Dermis microvascular lymphatic vessel endothelial cell (primary cell): ENCODE measurements at places on chromosomes 2 and 18.

DNA sequence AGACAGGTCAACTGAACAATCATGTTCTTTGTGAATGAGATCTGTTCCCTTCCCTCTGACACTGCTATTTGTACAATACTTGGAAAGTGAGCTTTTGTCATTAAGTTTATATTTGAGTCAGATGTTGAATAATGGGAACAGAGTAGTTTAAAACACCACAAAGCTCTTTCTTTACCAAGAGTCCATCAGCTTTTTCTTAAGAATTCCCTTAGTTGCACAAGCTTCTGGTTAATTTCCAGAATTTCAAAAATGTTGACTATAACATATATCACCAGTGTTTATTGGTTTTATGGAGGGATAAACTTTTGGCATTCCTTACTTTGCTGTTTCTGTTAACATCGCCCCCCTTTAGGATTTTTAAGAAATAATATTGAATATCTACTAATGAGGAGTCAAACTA lies 403.7 kb downstream of the CCDC85A start:
- DNase-seq = no peak

DNA sequence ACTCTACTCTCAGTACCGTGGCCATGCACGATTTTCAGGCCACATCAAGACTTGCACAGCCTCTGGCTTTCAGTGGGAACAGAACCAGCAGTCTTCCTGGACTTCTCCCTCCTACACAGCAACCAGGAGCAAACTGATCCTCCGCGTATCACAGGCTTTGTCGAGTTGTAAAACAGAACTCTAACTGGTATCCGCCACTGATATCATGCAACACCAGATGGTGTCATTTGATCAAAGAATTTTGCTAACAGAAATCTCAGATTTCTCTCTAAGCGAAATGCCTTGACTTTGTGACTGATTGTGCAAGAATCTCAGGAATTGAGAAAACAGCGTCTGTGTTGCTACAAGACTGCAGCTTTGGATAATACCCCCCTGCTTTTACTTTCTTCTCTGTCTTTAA lies 85.7 kb downstream of the COPS8 start:
- peak; percentile 14 for DNase-seq

GRCh38 chr18:55244546-55244945 lies 285.3 kb upstream of the CCDC68 start:
- no peak for DNase-seq

DNA sequence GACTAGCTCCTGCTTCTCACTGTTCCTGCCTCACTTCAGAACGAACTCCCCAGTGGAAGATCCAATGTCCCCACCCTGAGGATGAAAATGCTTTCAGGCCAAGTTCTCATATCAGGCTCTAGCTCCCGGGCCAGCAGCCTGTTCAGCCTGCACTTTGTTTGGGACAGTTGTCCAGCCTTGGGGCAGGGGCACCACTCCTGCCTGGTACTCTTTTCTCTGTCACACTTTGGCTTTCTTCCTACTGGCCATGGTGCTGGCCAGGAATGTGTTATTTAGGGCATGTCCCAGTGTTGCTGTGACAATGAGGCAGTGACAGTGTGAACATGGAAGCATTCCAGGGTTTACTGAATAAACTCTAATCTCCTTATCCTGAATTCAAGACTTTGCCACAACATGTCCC lies 154.1 kb downstream of the GALNT14 start:
- no peak for DNase-seq

DNA sequence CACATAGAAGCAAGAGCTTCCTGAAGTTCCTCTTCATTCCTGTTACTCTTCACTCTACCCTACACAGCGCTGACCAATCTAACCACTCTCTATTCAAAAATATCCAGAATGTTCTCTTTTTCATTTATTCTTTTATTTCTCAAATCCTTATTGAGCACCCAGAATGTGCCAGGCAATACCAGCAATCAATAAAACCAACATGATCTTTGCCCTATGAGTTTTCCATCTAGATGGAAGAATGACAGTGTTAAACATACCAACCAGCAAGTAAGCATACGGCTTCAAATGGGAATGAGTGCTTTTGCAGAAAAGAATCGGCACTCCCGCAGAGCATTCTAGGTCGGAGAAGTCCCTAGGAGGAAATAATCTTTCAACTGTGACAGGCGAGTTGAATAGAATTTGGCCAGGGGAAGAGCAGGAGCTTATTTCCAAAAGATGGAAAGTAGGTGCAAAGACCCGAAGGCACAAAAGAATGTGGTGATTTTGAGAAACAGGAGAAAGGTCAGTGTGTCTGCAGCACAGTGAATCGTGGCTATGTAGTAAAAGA lies 217.8 kb upstream of the MEIS1 start:
- no peak for DNase-seq

DNA sequence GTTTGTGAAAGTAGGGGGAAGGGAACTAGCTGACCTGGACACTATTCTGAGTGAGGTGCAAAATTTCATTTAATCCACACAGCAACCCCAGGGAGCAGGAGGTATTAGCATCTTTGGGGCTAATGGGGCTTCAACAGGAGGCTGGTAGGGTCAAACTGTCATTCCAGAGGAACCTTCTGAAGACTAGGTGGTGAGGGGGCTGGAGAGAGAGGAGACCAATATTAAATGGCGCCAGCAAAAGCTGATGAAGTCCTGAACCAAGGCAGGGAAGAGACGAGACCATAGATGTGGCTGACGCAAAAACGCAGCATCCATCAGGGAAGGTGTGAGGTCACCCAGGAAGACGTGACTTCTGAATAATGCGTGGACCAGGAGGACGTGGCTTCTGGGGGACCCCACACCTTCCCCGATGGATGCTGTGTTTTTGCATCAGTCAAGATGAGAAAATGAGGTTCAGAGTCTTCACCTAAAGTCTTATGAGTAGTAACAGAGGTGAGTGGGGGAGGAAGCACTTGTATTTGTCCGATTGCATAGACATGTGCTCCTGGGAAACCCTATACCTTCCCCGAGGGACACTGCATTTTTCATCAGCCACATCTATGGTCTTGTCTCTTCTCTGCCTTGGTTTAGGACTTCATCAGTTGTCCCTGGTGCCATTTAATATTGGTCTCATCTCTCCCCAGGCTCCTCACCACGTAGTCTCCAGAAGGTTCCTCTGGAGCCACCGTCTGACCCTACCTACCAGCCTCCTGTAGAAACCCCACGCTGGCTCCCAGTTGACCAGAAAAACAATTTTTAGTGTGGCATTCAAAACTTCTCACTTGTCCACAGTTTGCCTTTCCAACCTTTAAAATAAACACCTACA lies 188.6 kb downstream of the MYCN start:
- DNase-seq = no peak

DNA sequence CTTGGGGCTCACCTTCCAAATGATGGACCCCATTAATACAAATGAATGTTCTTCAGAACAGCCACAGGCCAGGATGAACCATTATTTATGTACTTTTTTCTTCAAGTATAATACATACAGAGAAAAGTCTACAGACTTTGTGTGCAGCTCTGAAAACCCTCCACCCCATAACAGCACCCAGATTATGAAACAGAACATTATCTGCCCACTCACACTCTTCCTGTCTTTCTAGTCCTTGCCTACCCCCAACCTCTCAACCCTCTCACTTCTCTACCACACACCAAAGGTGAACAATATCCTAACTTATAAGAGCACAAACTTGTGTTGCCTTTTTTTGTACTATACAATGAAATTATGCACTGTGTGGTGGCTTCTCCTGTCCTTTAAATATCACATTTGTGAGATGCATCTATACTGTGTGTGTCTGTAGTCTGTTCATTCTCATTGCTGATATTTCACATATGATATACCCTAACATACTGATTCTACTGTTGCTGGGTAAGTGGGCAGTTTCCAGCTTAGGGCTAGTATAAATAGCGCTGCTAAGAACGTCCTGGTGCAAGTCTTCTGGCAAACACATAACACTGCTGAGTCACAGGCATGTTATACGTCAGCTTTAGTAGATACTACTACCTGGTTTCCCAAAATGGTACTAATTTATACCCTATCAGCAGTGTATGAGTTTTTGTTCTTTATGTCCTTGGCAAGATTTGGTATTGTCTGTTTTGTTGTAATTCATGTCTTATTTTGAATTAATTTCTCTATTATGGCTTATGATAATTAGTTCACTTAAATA lies 1.0 kb upstream of the NPHP1 start:
- no peak for DNase-seq

- peak; percentile 47 for DNase-seq
These were observed 409.5 kb downstream of the TSN start for GRCh38 chr2:122164964-122165363.

DNA sequence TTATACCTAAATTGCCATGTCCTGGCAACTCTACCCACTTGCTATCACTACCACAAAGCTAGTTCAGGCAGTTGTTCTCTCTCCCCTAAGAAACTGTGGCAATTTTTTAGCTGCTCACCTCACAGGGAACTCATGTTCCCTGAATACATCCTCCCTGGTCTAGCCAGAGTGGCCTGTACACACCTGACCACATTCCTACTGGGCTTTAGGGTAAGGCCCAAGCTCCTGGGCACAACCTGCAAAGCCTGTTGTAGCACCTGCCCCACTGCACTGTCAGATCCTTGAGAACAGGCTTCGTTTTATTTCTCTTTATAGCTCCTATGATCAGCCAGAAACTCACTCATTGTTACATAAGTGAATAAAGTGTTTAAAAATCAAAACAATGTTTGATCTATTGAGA lies 21.5 kb downstream of the CNGA3 start:
- no peak for DNase-seq

DNA sequence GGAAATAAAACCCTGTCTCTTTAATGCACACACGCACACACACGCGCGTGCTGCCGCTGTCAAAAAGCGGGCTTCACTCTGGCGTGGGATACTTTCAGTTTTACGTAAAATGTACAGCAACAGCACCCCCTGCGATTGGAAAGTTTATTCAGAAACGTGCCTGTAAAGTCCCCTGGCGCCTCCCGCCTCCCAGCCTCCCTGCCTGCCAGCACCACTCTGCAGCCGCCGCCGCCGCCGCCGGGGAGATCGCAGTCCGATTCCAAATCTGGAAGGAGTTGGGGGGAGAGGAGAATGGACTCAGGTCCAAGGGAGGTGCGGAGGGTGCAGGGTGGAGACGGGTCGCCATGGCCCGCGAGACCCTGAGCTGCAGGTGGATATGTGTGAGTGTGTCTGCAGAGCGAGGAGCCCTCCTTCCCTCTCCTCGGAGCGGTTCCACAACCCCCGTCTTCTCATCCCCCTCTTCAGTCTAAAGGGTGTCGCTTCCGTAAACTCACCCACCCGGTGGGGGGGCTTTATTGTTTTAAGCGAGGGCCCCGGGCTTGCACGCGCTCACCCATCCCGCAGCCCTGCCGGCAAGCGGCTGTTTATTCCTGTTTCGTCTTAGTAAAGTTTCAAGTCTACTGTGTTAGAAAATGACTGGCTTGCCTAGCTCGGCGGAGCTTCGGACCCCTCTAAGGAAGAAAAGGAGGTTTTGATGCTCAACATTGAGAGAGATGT lies 1.8 kb upstream of the BCL11A start:
- peak; percentile 81 for DNase-seq

GRCh38 chr18:8657873-8658470 lies 47.4 kb upstream of the MTCL1 start:
- DNase-seq = no peak

DNA sequence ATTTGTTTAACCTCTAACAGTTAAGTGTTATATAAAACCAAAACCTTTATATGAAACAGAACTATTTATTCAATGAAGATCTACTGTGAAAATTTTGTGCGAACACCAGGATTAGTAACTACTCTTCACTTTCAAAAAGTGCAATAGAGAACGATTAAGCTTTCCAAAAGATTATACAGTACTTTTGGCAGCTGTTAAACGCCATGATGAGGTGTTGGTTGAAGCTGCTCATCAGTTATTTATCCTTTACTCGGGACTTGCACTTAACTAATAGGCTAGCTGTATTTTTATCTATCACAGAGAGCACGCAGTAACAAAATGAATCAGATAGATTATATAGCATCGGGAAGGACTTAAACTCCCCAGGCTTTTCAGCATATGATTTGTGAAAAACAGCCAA lies 113.6 kb downstream of the GCA start:
- DNase-seq = no peak

- no peak for DNase-seq
These were observed 17.5 kb downstream of the NOSTRIN start for GRCh38 chr2:168819829-168820489.

DNA sequence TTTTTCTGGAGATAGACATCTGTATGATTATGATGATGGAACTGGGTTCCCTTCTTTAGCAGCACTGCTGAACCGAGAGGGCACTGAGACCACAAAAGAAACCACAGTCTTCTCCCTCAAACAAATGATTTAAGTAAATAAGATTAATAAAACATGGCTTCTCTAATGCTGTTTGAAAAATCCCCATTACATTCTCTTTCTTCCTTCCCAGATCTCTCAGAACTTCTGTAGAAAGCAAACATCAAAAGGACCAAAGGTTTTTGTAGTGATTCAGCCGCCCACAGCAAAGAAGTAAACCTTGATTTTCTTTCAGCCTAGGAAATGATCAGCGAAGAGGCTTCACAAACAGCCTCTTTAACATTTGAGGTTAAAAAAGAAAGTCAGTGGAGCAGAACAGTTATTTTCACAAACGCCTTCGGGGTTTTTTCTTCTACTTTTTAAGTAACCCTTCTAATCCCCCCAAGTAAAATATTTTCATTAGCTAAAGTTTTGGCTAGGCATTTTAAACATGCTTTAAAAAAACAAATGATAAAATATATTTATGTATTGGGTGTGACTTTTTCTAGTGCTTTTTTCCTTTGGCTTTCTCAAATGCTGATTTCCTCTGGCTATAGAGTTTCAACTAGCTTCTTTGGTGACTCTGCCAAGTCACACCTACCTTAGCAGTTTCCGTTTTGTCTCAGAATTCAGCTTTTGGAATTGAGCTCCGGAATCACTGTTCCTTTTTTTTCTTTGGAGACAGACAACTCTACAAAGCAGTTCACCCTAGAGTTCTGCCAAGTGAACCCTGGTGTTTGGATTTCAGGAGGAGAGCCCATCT lies 89.6 kb downstream of the UPP2 start:
- peak; percentile 42 for DNase-seq

DNA sequence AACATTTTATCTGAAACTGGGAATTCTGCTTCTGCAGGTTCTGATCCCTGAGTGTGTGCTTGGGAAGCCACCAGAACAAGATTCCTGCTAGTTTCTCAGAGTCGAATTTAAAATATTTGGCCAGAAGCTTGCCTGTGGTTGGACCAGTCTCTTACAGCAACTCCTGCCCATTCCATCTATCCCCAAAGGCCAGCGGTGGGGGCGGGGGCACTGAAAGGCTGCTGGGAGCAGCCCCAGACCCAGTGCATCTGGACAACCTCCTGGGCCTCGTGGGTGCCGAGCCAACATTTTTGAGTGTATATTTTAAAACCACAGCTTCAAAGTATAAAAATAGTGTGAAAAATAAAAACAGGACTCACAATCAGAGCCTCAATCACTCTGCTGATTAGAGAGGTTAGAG lies 38.6 kb upstream of the ZFP36L2 start:
- DNase-seq = no peak

GRCh38 chr2:196809260-196809659 lies at the start of gene C2orf66:
Gene C2orf66, minus strand, starts transcription at chr2:196809355. Its CDS starts 19 bp downstream, at chr2:196809336.
- no peak for DNase-seq

GRCh38 chr2:179179719-179180118 lies 84.9 kb downstream of the SESTD1 start:
- no peak for DNase-seq

DNA sequence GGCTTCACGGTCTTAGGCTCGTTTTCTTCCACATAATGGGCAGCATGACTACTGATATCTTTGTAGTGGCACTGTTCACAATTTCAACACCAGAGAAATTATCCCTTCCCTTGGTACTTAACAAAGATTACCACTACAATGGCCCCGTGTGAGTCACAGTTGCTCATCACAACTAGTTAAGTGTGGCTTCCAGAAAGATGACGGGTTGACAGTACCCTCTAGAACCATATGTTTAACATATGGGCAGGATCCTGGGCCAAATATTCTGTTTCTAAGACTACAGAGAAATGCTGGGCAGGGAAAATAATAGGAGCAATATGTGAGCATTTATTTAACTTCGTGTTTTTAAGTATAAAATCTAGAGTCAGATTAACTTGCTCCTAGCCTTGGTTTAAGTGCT lies 780.1 kb upstream of the LINC00305 start:
- no peak for DNase-seq
